Right renal cortex interstitium (tissue), 3 donors: ENCODE measurements at places on chromosomes 12 and 14. TPM values are rescaled to one million over a fixed set of nuclear protein-coding genes. Genes with fewer than 3 reads are reported as not detected.
A peak's percentile ranks its signal among the peaks of the same experiment; 100 is the strongest.

The CALCOCO1 gene
- polyA plus RNA-seq = 125 TPM

The FGD4 gene
- 16.3 TPM for polyA plus RNA-seq

The ERP27 gene
- polyA plus RNA-seq = 40.5 TPM

The SLC25A21 gene
- 2.4 TPM for polyA plus RNA-seq

The AQP6 gene
- 18.4 TPM for polyA plus RNA-seq

The TMEM30B gene
- polyA plus RNA-seq = 11.9 TPM

The RPL36AL gene
- 245 TPM for polyA plus RNA-seq

The TAS2R46 gene
- polyA plus RNA-seq = not detected

The IAPP gene
- not detected for polyA plus RNA-seq

DNA sequence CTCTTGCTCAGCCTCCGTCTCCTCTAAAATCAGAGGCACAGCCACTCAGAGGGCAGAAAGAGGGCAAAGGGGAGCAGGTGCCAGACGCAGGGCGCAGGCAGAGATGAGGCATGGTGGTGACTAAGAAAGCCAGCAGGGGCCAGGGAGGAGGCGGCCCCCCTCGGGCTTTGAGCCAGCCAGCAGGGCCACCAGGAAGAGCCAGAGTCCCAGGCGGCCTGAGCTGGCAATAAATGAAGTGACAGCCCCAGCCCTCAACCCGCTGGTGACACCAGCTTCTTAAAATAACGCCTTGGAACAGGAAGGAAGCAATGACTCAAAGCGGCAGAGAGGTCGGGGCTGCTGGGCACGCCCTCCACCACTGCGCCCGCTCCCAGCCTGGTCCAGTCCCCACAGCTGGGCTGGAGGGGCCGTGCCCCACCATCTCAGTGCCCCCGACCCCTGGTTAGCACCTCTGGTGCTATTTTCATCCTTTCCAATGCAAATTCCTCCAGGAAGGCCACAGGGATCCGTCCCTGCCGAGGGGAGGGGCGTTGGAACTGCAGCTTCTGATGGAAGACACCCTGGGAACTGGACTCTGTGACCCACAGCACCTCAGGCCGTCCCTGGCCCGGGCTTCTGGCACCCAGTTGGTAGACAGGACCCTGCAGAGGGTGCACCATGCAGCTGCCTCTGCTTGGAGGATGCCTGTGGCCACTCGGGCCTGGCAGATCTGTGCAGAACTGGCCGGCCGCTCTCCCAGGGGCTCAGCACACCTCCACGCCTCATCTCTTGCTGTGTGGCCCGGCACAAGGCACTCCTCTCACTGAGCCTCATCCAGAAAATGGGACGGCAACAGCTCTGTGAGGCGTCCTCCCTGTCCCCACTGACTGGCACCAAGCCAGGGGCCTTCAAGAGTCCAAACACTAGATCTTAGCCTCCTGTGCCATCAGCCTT is 113.7 kb downstream of the NCOR2 start:
- DNase-seq = no peak

GRCh38 chr12:86838711-86839110 is 582.5 kb upstream of the MGAT4C start:
- DNase-seq = no peak

DNA sequence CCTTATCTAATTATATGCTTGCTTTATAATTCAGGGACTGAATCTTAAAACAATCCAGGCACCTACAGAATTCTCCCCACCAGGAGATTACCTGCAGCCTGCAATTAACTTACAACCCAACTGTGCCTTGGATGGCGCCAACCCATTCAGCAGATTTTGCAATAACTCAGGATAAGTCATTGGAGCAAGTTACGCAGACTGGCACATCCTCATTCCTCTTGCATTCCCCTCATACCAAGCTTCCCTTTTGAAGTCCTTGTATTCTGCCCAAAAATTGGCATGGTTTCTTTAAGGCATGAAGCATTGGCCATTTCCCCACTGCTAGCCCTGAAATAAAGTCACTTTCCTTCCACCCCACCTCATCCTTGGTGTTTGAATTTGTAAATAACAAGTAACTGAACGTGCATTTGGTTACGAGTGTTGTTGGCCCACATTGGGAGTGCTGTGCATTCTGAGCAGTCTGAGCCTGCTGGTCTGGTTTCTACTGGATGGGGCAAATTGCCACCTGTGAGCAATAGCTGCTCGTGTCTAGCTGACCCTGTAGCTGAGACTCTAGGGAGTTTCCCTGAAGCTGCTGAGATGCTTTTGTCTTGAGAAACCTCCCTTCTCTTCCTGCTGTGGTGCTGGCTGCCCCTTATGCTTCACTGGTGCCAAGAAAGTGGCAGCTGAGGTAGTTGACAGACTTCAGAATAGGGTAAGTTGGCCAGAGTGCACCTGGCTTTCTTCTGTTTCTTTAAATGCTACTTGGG is 99.2 kb upstream of the SCAF11 start:
- DNase-seq = no peak

- DNase-seq = no peak
These were observed 98.4 kb upstream of the BTG1 start for GRCh38 chr12:92244036-92244435.

- no peak for DNase-seq
These were observed 44.5 kb upstream of the SELPLG start for GRCh38 chr12:108678104-108678730.

- DNase-seq = no peak
These were observed 96.4 kb downstream of the HECTD4 start for GRCh38 chr12:112285600-112286401.

DNA sequence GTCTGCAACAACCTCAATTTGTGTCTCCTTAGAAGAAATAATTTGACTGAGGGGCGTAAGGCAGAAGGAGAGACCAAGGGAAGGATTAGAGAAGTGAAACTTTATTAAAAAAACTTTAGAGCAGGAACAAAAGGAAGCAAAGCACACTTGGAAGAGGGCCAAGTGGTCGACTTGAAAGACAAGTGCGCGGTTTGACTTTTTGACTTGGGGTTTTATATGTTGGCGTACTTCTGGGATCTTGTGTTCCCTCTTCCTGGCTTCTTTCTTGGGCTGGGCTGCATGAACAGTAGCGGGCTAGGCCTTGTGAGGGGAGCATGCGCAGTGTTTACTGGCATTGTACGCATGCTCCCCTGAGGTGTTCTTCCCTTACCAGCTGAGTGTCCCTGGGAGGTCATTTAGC is 369.3 kb upstream of the DCN start:
- no peak for DNase-seq

GRCh38 chr12:3097186-3097804 is 20.1 kb downstream of the TSPAN9 start:
- peak; percentile 82 for DNase-seq

DNA sequence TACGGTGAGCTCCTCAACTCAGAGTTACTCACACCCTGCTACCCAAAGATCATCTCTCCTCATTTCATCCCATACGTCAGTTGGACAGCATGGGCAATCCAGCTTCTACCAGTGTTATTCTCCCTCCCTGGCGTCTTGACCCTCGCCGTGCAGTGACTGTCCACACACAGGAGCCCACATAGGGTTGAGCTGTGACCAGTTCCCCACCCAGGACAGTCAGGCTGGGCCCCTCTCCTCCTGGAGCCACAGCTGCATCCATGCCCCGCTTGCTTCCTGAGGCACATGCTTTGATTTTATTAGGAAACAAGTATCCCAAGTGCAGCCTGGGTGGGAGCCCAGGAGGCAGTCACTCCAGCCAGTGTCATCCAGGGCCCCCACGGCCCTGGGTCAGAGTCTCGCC is 140.3 kb upstream of the SFSWAP start:
- DNase-seq = no peak

DNA sequence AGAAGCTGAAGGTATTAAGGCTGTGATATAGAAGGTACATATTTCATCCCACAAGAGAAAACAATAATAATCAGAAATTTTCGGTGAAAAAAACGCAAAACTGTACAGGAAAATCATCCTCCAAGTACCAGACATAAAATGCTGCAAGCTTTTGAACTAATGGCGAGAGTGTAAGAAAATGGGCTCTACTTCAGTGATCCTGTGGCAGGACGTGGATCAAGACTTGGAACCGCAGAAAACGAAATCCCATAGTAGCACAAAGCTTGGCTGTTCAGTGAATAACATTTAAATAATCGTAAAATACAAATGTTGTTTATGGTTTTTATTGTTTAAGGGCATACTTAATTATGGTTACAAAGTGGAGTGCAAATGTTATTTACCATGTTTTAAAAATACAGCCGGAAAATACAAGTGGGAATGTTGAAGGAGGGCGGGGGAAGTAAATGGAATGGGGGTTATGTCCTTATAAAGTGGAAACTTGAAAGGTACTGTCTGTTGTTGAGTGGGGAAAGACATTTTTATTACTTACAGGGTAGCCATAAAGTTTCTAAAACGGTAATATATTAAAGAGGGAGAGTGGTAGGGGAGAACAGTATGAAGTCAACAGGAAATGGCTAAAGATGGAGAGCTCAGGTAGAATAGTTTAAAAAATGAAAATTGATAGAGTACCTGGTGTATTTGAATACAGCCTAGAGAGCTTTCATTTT is 1.1 kb downstream of the SMIM10L1 start:
- peak; percentile 77 for DNase-seq

- no peak for DNase-seq
These were observed 91.9 kb downstream of the PCNX1 start for GRCh38 chr14:70999117-70999516.

DNA sequence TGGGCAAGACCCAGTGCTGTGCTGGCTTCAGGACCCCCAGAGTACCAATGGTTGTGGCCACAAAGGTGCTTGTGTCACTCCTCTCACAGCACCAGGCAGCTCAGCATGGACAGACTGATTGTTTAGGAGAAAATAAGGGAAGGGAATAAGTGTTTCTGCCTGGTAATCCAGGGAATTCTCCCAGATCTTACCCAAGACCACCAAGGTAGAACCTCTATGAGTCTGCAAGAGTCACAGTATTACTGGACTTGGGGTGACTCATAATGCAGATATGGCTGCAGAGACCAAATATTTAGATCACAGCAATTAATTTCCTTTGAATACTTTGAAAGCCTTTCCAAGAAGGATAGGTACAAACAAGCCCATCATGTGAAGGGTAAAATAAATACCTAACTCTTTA is 1178.3 kb upstream of the FLRT2 start:
- DNase-seq = no peak

DNA sequence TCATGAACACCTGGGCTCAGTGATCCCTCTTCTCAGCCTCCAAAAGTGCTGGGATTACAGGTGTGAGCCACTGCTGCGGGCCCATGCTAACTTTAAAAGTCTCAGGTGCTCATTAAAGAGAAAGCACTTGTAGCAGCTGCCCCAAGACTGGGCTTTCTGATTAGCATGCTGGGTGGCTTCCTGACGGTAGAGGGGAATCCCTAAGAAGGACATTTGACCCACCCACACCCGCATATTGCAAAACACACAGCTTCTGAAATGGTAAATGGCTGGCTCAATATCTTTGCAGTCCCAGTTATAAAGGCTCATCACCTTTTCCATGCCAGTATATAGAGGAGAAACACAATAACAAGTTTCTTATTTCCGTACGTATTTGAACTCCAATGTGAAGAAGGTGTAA is 19.3 kb upstream of the BICD1 start:
- no peak for DNase-seq

DNA sequence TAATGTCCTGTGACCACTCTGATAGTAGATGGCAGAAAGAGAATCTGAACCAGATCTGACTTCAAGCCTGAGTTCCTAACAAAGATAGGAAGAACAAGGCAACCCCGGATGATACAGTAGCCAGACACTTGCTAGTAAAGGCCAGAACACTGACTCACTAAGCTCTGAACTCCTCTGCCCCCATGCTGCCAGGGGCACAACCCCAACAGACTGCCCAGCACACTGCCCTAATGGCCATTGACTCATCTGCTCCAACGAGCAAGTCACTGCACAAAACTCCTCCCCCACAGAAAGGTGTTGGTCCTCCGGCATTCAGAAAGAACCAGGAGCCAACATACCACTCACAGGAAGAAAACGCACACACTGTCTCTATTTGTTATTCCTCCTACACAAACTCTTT is 179.6 kb upstream of the NUDT4 start:
- no peak for DNase-seq

- DNase-seq = no peak
These were observed 5.9 kb upstream of the CCDC91 start for GRCh38 chr12:28184375-28184774.

DNA sequence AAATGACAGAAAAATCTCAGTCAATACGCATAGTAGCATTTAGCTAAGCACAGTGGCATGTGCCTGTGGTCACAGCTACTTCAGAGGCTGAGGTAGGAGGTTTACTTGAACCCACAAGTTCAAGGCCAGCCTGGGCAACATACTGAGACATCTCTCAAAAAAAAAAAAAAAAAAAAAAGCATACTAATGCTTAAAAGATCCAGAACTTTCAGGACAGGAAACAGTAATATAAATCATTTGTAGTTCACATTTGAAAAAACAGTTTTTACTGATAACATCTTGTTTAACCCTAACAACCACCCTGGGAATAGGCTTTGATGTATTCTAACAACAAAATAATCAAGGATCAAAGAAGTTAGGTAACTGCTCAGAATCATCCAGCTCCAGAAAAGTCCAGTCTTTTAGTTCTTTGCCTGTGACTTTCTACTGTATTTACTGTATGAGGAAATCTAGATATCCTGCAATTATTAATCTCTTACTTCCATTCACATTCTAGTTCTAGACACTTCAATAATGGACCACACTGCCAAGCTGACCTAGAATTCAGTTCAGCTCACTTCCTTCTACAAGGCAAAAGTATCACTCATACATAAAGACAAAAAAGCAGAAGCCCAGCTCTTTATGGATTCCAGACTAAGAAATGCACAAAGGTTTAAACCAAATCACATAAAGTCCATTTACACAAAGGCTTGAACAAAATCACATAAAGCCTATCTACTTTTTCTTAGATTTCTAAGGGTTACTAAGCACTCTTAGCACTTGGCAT is 28.5 kb downstream of the PAWR start:
- no peak for DNase-seq

DNA sequence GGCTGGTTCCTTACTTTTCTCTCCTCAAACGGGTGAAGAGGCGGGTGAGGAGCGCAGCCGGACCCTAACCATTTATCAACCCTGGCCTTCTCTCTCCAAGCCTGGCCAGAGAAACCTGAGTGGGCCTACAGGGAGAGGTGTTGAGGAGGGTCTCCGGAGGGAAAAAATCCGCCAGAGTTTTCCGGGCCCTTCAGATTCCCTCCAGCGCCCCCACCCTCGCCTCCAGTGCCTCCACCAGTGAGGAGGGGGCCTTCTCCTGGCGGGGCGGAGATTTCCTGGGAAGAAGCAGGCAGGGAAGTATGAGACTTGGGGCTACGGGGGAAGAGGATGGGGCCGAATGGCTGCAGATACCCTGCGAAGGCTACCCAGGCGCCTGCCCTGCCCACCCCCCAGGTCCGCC is 1.4 kb upstream of the HOXC5 start:
- DNase-seq = no peak

- DNase-seq = no peak
These were observed 274.7 kb downstream of the DAD1 start for GRCh38 chr14:22314183-22314820.

DNA sequence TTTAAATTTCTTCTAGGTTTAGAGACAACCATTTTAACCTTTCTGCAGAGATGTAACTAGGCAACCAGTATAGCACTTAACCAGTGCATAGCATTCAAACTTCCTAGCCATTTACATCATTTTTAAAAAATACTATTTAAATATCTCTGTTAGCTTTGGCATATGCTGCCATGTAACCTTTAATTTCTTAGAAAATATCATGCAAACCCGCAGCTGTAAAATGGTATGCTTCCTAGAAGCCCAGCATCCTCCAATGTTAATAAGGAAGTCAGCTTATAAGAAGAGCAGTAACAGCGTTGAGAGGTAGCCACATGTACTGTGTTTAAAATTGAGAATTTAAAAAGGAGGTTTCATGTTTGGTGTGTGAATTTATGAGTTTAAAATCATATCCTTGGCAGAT is 22.8 kb downstream of the GNG2 start:
- no peak for DNase-seq

- no peak for DNase-seq
These were observed 4.2 kb upstream of the KLC1 start for GRCh38 chr14:103624860-103625259.

GRCh38 chr12:6104027-6104426 is 20.4 kb downstream of the VWF start:
- no peak for DNase-seq
